Type B pancreatic cell (in vitro differentiated cells): ENCODE measurements at places on chromosomes 3 and 15.

GRCh38 chr3:24433838-24434591 is 60.6 kb downstream of the THRB start:
- no peak for DNase-seq

- DNase-seq: no peak
These were observed 115.8 kb downstream of the FBXL22 start for GRCh38 chr15:63712828-63713520.

GRCh38 chr15:94033683-94034020 is 197.7 kb upstream of the MCTP2 start:
- no peak for DNase-seq

DNA sequence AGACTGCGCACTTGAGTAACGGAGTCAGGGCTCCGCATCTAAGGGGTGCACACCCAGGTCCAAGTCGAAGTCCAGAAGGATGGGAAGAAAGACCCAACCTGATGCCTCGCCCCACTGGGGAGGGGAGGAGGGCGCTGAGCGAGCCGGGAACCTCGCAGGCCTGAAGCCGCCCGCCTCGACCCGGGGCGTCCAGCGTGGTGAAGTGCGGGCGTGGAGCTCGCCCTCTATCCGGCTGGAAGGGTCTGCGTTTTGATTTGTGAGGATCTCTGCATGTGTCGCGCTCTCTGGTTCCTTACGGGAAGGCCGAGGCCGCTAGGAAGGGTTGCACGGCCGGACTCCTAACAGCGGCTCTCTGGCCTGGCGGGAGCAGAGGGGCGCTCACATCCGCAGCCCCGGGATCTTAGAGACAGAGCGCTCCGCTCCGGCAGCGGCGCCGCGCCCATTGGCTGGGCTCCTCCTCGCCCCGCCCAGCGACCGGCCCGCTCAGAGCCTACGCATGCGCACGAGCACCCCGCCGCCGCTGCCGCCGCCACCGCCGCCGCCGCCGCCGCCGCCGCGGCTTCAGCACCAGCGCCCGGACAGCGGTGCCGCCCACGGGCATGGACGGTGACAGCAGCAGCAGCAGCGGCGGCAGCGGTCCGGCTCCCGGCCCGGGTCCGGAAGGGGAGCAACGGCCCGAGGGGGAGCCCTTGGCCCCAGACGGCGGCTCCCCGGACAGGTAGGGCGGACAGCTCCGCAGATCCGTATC is at the start of gene DISP2:
Gene DISP2 (plus strand): TSS at position 497 of the 748 bp plus-strand sequence. CDS start 103 bp downstream, at position 600.
- peak; percentile 94 for DNase-seq

DNA sequence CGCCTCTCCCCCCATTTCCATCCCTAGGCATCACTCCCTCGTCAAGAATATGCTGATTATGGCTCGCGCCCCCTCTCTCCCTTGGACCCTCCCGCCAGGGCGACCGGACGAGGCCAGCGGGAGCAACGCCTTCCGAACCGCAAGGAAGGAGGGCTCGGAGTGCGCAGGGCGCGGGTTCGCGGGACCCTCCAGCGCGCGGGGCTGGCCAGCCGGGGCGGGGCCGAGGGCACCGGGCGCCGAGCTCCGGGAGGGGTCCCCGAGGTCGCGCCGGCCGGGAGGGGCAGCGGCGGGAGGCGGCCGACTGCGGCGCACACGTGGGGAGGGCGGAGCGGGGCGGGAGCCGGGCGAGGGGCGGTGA is 483 bp downstream of the EHD4 start:
- DNase-seq: no peak

GRCh38 chr3:29261119-29261518 is 19.8 kb upstream of the RBMS3 start:
- no peak for DNase-seq

DNA sequence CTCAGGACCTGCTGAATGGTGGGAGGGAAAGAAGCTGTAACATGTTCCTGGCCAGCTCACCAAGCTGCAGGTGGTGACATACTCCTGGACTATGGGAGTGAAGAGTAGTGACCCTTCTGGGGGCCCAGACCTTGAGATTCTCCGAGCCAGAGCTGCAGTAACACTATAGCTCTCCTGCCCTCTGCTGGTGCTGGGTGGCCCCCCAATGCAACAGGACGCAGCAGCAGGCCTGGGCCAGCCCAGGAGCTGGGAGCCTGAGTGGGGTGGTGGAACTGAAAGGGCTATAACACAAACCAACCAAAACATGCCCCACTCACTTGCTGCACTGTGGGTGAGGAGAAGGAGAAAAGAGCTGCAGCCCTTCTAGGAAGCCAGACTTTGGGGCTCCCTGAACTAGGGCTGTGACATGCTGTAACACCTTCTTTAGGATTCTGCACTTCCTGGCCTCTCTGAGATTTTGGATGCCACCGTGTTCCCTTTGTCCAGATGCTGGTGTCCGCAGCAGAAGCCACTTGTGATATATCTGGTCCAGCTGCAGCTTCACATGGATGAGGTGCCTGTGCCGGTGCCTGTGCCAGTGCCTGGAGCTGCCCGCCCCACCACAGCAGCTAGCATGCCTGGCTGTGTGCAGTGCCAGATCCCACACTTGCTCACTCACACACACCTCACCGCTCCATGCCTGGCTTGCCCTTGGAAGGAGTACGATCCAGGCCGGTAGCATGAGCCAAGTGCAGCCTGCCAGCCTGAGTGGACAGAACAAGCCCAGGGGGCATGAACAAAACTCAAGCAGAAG is 636.8 kb upstream of the KCNMB2 start:
- DNase-seq: no peak

DNA sequence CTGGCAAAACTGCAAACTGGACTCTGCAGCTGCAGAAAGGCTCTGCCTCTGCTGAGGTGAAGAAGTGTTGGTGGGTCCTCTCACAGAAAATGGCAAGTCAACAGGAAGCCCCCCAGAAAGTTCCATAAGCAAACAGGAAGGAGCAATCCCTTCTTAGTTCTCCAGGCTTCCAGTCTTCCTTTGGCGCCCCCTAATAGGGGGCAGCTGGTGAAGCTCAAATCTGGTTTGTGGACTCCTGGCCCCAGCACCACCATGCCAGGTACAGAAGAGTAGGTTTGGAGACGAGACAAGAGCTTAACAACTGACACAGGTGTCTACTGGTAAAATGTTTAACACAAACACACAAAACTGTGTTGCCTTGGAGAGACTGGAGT is 35.5 kb downstream of the LEO1 start:
- no peak for DNase-seq

DNA sequence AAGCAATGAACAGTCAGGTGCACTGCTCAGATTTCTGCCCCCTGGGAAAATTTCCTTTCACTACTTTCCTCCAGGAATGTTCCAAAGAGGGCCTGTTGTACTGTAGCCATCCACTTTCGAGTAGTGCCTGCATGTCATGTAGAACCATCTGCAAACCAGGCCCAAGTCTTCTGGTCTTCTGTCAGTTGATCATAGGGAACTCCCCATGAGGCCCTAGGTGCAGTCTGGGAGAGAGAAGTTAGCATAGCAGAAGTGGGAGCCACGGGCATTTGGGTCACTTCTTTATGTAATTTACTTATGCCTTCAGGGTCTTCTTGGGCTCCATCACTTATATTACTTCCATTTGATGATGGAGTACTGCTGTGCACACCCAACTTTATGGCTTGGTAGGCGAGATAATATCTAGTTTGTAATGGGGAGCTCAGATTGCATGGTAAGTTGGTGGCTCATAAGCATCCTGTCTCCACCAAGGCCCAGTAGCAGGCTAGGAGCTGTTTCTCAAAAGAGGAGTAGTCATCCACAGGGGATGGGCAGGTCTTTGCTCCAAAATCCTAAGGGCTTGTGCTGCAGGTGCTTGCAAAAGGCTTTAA is 151.4 kb downstream of the NFKBIZ start:
- DNase-seq: no peak

DNA sequence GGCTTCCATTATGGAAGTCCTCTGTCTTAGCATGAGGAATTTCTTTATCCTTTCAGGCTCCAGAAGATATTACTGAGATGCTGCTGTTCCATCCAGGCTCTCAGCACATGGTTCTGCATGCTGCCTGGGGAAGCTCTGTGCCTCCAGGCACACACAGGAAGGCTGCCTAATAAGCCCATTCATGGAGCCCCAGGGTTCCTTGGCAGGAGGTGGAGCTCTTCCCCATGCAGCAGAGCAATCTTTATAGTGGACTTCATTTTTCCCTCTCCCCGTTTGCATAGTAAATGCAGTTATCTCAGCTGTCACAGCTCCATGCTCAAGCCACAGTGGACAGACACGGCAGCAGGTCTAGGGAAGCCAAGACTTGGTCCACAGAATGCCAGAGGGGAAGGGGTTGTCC is 57.6 kb downstream of the BOC start:
- DNase-seq: no peak
